ENCODE measurements at places on chromosomes 4 and X.

DNA sequence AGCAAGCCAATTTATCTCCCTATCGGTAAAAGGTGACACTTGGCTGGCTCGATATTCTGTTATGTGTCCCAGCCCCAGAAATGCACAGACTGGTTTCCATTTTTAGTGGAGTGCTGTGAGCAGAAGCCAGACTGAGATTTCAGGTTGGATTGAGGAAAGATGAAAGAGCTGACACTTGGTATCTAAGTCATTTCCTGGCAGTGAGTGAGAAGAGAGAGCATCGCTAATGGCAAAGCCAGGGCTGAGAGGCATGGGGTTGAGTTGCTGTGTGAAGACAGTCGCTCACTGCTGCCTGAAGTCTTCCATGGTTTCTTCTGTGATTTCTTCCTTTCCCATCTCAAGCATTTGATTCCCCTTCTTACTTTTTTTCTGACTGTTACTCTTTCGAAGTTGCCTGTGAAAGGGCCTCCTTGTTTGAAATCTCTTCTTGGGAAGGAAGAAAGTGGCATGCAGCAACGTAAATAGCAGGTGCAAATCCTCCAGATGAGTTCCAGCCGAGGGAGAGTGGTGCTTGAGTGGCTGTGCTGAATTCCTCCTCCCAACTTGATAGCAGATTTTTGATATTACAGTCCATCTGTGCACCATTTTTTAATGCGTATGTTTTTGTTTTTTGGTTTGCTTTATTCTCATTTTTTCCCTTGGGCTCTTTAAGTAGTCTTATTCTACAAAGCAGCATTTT lies 109.2 kb upstream of the LIMCH1 start:
- DNase-seq: no peak

DNA sequence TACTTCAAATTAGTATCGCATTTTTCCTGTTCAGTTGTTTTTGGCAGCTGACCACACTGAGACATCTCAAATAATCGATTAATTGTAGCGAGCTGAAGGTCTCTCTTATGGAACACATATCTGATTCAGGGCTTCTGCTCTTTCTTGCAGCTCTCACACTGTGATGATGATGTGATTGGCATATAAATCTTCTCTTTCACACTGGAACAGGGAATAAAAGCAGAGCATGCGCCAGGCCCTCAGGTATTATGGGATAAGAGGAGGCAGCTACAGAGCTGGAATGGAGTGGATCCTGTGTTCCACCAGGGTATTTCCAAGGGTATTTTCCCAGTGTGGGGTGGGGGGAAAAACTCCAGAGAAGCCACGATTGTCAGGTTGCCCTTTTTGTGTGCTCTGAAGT lies 265.4 kb upstream of the CASK start:
- DNase-seq: no peak

DNA sequence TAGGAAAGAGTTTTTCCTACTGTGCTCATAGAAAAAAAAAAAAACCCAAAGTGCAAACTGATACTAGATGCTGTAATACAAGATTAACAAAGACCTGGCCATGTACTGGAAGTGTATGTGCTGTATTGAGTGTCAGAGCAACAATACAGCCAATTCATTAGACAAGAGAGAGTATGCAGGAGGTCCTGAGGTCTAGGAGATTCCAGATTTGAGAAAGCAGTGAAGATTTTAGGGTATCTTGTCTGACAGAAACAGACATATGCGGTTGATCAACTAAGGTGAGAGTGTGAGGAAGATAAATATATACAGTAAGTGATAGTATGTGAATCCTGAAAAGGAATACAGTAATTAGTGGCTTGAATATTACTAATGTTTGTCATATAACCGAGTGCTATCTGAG lies 3.0 kb downstream of the GPR174 start:
- no peak for DNase-seq

DNA sequence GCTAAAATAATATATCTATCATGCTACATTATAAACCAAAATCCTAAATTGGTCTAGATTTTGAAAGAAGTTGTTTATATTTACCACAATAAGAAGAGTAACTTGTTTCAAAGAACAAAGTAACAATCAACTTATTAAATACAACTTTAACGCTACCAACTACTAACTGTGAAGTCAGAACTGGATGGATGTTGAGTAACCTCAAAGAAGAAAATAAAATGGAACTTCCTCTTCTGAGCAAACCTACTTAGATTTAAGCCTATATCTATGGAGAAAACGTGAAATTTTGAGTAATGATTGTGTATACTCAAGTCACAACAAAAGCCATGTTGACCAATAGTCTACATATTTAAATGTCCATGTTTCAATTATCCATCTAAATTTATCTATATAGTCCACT lies 25.7 kb downstream of the SH3RF1 start:
- DNase-seq: no peak

DNA sequence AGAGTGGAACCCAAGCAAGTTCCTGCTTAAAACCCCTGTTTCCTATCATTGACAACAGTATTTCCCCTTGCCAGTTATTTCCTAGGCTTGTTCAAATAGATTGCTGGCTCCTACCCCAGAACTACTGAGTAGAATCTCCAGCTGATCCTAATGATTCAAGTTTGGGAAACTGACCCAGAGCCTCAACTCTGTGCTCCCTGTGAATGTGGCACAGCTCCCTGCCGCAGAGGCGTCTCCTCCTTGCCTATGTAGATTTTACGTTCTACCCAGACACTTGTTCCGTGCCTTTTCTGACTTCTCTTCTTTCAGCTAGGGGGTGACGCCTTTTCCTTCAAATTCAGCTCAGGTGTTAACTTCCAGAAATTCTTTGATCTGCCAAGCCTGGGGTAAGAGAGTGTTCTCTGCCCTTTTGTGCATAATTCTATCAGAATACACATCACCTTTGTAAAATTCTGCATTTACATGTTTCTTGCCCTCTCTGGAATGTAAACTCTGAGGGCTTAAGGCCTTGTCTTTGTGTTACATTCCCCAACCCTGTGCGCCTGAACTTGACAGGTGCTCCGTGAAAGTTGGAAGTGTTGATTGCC lies 4.4 kb downstream of the LSM6 start:
- DNase-seq: no peak

DNA sequence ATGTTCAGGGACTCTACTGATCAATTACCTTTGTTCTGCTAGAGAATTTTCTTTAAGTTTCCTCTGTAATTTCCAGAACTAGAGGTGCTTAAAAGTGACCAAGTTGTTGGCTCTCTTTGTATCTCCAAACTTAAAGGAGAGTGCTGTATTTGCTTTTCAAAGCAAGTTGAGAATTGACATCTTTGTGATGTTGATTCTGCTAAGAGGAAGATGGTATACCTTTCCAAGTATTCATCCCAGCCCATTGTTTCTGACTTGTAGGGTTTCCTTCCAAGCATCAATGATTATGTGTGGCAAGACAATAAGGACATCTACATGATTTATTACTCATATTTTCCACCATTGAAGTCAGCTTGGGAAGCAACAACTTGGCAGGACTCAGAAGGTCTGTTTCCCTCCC lies 190.6 kb downstream of the GC start:
- DNase-seq: no peak

- DNase-seq: no peak
Measured at GRCh38 chrX:56281789-56282188, 49.6 kb downstream of the KLF8 start.

- DNase-seq: no peak
Measured at GRCh38 chr4:88985088-88985773, 71.8 kb downstream of the FAM13A start.

DNA sequence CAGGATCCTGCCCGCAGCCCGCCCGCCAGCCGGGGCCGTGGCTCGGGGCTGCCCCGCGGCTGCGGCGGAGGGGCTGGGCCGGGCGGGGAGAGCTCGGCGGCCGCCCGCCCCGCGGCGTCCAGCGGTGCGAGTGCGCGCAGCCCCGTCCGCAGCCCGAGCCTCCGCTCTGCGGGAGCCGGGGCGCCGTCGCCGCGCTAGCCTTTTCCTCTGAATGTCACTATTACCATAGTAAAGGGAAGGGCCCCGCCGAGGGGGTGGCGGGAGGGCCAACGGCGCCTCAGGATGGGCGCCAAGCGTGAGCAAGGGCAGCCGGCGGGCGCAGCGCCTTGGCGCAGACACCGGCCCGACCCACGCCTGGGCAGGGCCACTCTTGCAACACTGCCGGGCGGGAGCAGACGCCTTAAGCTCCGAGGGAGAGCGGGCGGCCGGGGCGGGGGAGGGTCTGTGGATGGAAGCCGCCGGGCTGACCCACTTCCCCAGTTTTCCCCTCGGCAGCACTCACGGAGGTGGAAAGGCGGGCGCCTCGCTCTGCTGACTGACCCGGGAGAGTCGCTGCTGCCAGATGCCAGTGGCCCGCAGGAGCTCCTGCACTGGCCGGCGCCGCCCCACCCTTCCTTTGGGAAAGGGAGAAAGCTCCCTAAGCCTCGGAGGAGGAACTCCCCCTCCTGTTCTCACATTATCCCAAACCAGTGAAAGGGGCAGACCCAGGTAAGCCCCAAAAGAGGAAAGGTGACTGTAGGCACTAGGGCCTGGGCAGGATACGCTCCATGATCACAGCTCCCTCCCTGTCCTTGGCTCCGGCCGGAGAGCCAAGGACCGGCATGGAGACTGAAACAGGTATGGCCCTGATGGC lies 329.4 kb downstream of the HNRNPD start:
- DNase-seq: no peak

GRCh38 chr4:66197451-66197850 lies 527.2 kb upstream of the EPHA5 start:
- DNase-seq: no peak

DNA sequence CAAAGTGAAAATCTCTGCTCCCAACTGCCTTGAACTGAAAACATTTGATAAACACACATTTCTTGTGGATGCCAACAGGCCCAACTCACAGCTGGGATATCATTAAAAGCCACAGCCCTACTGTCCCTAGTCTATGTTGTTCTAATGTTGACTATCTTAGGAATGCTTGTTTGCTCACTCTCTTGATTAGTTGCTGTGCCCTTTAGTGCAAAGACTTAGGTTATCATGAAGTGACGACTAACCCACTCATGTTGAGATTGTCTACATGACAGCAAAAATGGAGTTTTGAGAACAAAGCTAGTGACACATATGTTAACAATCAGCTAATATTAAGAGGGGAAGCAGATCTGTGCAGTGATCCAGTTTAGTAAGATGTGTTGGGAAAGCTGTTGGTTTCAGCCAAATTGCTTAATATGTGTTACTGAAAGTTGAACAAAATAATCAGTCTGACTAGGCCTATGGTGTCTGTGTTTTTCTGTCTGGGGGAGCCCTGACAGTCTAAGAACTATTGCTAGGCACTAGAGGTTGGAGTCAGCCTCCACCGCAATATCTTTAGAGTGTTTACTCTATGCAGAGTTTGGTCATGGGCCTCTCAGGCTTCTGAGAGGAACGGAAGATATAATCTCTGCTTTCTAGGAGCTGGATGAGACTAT lies 125.5 kb downstream of the ATG4A start:
- no peak for DNase-seq

DNA sequence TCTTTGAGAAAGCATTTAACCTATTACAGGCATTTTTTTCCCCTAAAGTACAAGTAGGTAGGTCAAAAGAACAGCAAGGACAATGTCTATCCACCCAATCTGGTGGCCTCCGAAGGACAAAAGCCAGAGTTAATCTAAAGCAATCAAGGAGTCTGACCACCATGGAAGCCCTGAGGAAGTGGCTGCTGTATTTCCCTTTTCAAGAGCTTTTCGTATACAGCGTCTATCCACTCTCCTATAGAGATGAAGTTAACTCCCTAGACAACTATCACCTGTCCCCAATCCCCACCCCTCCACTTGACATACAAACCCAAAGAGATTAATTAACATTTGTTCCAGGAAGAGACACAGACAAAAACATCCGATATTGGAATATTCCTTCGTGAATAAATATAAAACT lies 85.5 kb downstream of the SNCA start:
- DNase-seq: no peak

DNA sequence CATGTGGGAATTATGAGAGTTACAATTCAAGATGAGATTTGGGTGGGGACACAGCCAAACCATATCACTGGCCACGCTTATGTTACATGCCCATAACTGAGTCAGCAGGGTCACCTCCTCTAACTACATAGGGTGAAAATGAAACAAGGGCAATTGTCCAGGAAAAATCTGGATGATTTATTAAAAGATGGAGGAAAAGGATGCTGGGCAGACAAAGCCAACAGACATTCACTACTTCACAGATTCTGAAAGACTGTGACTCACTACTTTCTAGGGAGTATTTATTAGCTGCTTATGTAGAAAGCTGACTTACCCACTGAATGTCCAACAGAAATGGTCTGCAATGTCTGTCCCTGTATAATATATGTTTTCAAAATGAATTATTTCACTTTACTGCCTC lies 72.4 kb downstream of the APBB2 start:
- DNase-seq: no peak

DNA sequence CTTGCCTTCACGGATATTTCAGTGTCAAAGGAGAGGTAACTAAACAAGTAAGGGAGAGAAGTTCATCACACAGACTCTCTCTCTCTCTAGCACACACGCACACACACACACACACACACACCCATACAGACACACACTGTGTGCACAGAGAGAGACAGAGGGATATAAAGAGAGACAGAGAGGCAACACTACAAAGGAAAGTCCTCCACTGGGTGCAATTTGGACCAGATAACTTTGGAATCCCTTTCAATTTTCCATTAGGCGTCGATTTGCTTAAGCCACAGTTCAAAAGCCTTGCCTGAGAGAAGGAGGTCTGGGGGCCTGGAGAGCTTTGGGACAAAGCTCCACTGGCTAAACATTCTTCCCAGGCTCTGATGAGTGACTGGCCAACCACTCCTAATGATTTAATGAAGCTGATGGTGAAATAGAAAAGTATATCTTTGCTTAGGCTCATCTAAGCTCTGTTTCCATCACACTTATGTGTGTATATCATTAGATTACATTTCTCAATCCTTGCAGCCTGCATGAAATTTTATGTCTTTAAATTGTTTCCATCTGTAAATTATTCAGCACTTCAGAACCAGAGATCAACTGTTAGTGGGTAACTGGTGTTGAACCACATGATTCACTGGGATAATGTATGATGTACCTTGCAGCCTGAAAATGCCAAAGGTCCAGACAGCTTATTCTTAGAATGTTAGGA lies 180.8 kb downstream of the MAGEB17 start:
- DNase-seq: no peak

DNA sequence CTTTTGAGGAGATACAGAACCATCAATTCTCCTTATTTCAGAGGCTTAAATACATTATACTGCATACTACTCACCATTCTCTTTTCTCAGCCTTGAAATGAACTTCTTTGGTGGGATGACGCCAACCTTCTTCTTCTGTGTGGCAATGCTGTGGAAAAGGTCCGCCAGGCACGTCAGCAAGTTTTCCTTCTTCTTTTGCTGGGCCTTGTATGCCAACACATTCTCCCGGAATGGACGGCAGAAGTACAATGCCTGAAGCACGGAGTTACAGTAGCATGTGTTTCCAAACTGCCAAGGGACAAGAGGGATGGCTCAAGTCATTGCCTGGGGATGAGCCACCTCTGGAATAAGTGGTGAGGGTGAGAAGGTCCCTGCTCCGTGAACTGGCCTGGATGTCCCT lies 31.2 kb downstream of the USP46 start:
- DNase-seq: no peak

GRCh38 chrX:44954562-44954961 lies 81.6 kb downstream of the KDM6A start:
- no peak for DNase-seq

- no peak for DNase-seq
Measured at GRCh38 chr4:98939892-98940298, 11.0 kb upstream of the EIF4E start.
